ENCODE measurements at places on chromosomes 7 and 10.

GRCh38 chr7:26073041-26073440, 79.0 kb upstream of the NFE2L3 start:
- no peak for DNase-seq

- no peak for DNase-seq
Measured at GRCh38 chr7:130458257-130458656, 17.4 kb upstream of the CEP41 start.

GRCh38 chr7:157547102-157547501, 210.3 kb downstream of the DNAJB6 start:
- DNase-seq, result no peak

GRCh38 chr10:50982989-50983388, 91.3 kb upstream of the PRKG1 start:
- no peak for DNase-seq

DNA sequence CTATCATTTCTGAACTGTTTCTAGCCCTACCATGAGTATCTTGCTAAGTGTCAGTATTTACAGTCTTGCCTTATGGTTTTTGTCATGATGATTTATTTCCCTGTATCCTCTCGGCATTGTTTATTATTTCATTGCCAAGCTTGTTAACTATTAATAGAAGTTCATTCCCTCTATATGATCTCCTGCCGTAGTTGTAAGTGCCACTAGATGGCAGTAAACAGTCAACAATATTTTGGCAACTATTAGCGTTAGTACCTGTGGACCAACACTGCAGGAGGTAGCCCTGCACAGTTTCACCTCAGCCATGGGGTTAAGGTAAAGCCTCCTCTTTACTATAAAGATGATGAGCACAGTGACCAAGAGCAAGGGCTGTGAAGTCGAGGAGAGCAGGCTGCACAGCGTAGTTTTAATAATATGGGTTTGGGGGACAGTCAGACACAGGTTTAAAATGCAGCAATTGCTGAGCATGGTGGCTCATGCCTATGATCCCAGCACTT, 26.1 kb upstream of the CCNJ start:
- peak; percentile 31 for DNase-seq

- DNase-seq, result no peak
Measured at GRCh38 chr10:43353495-43354329, 17.7 kb upstream of the FXYD4 start.

- DNase-seq, result no peak
Measured at GRCh38 chr7:130896051-130896881, 162.3 kb upstream of the KLF14 start.

GRCh38 chr7:98185101-98185500, 26.1 kb upstream of the BHLHA15 start:
- DNase-seq, result no peak
